SJSA1 (cell line): ENCODE measurements at places on chromosomes 3 and 15. TPM values are rescaled to one million over a fixed set of nuclear protein-coding genes. Genes with fewer than 3 reads are reported as not detected.

Gene EMC7
- 27.1 and 42.5 TPM in 2 replicates for total RNA-seq

Gene PLCH1
- total RNA-seq = 0.13 and 0.28 TPM in 2 replicates

Gene LEO1
- 47.7 and 51.6 TPM in 2 replicates for total RNA-seq

Gene NR2E3
- not detected in 2 replicates for total RNA-seq

Gene LRRC34
- not detected in 2 replicates for total RNA-seq

Gene TPRG1
- 0.11 and 0.50 TPM in 2 replicates for total RNA-seq

Gene GRAMD2A
- total RNA-seq = 0.16 TPM in 1 of 2 replicates, not detected in the other

Gene XCR1
- total RNA-seq = not detected in 2 replicates

Gene IMPG2
- 0.05 and 0.09 TPM in 2 replicates for total RNA-seq

Gene ZNF660
- 2.6 and 4.3 TPM in 2 replicates for total RNA-seq

Gene UACA
- 26.8 and 27.8 TPM in 2 replicates for total RNA-seq

Gene NAALADL2
- total RNA-seq = 4.7 and 9.1 TPM in 2 replicates

Gene SEMA7A
- total RNA-seq = 5.2 and 5.4 TPM in 2 replicates

Gene TIPIN
- total RNA-seq = 32.2 and 47.7 TPM in 2 replicates

Gene CDHR4
- total RNA-seq = not detected in 2 replicates

Gene CCDC191
- total RNA-seq = 0.39 and 7.4 TPM in 2 replicates

Gene PLA2G4E
- total RNA-seq = not detected in 2 replicates

GRCh38 chr15:50783411-50783810 is 17.9 kb upstream of the SPPL2A start:
- H3K4me3 ChIP-seq = no peak overlapping the region
- H3K4me1 ChIP-seq = peaks cover 4% of the 10 kb centered on the region; the same call in 1 of the 2 replicates
- no peaks in the 10 kb centered on the region for H3K36me3 ChIP-seq
- no peaks in the 10 kb centered on the region; the same call in 1 of the 2 replicates for H3K27me3 ChIP-seq

GRCh38 chr3:61094608-61095007 is 156.6 kb downstream of the FHIT start:
- no peak overlapping the region for H3K4me3 ChIP-seq
- no peaks in the 10 kb centered on the region for H3K4me1 ChIP-seq
- no peak overlapping the region for H3K27ac ChIP-seq
- DNase-seq = no peak
- H3K27me3 ChIP-seq = no peaks in the 10 kb centered on the region
- H3K36me3 ChIP-seq = no peaks in the 10 kb centered on the region

DNA sequence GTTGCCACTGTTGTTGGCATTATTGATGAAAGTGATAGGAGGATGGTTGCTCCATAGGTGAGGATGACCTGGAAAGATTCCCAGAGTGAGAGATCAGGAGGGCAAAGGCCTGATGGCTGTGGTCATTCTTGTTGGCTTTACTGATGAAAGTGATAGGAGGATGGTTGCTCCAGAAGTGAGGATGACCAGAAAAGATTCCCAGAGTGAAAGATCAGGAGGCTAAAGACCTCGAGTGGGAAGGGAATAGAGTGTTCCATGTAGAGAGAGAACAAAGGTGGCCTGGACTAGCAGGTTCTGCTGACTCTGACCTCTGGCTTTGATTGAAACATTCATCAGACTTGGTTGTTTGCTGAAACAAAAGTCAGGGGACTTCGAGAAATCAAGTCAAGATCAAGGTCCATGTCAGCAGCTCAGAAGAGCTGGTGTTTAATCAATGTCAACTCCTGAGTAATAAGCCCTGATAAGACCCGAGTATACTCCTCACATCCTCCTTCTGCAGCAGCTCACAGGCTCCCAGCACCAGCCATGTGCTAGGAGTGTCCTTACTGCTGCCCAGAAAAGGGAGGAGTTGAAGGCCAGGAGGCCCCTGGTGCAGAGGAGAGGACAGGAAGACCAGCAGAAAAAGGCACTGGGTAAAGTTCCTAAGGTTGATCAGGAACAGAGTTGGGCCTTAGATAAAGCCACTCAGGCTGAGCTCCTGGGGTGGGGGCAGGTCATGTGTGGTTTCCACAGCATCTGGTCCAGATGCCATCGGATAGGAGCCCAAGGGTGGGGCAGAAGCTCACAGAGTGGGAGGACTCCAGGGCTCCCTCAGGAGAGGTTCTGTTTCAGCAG is 19.9 kb downstream of the CYP8B1 start:
- no peak overlapping the region for H3K27ac ChIP-seq
- H3K4me1 ChIP-seq = no peaks in the 10 kb centered on the region
- no peak overlapping the region for H3K4me3 ChIP-seq
- H3K36me3 ChIP-seq = no peaks in the 10 kb centered on the region
- no peak for DNase-seq

- no peak overlapping the region for H3K4me3 ChIP-seq
- H3K36me3 ChIP-seq = no peaks in the 10 kb centered on the region
- no peak for DNase-seq
- no peaks in the 10 kb centered on the region for H3K4me1 ChIP-seq
- H3K27ac ChIP-seq = no peak overlapping the region
These were observed 32.5 kb downstream of the NAALADL2 start for GRCh38 chr3:174891524-174892203.

GRCh38 chr3:90102146-90102545 is 994.7 kb downstream of the EPHA3 start:
- H3K27me3 ChIP-seq = no peaks in the 10 kb centered on the region
- no peak overlapping the region for H3K27ac ChIP-seq
- no peaks in the 10 kb centered on the region for H3K36me3 ChIP-seq
- H3K4me3 ChIP-seq = no peak overlapping the region
- H3K4me1 ChIP-seq = no peaks in the 10 kb centered on the region

- no peak overlapping the region for H3K4me3 ChIP-seq
- H3K27me3 ChIP-seq = no peaks in the 10 kb centered on the region
- H3K4me1 ChIP-seq = no peaks in the 10 kb centered on the region
- no peak overlapping the region for H3K27ac ChIP-seq
These were observed 165.6 kb downstream of the NSMCE3 start for GRCh38 chr15:29103824-29104565.

GRCh38 chr15:34815836-34816235 is 20.5 kb upstream of the ACTC1 start:
- no peak overlapping the region for H3K27ac ChIP-seq
- H3K4me1 ChIP-seq = peaks cover 44% of the 10 kb centered on the region
- H3K27me3 ChIP-seq = no peaks in the 10 kb centered on the region

DNA sequence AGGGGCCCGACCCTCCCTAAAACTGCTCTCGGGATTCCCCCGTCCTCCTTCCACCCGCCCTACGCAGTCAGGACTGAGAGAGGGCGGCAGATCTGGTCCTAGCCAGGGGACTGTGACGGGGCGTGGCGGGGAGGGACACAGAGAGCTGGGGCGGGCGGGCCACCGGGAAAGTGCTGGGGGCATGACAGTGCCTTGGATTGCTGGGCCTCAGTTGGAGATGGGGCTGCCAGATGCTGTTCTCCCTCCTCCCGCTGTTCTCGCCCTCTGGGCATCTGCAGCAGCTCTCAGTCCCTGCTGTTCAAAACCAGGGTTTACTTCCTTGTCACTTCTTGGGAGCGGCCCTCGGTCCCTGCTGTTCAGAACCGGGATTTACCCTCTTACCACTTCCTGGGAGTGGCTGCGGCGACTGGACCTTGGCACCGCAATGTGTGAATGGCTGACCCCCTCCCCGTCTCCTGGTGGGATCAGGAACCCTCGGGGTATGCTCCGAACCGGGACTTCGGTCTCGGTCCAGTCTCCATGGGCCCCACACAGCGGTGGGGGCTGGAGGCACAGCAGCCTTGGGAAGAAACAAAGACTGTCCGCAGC is 1.8 kb upstream of the RPP25 start:
- peak overlapping the region; percentile 33 for H3K27ac ChIP-seq
- H3K36me3 ChIP-seq = no peaks in the 10 kb centered on the region; the same call in 1 of the 2 replicates
- peak overlapping the region; percentile 43 for H3K4me3 ChIP-seq
- H3K4me1 ChIP-seq = peaks cover 64% of the 10 kb centered on the region

- H3K4me1 ChIP-seq = no peaks in the 10 kb centered on the region
- peaks cover 17% of the 10 kb centered on the region for H3K36me3 ChIP-seq
- H3K27ac ChIP-seq = no peak overlapping the region
- H3K27me3 ChIP-seq = no peaks in the 10 kb centered on the region
- DNase-seq = no peak
These were observed 10.4 kb downstream of the RSRC1 start for GRCh38 chr3:158120330-158120729.

GRCh38 chr15:46671336-46671735 is 1036.5 kb downstream of the SQOR start:
- H3K36me3 ChIP-seq = no peaks in the 10 kb centered on the region
- DNase-seq = no peak
- no peak overlapping the region for H3K27ac ChIP-seq
- H3K27me3 ChIP-seq = no peaks in the 10 kb centered on the region
- H3K4me1 ChIP-seq = no peaks in the 10 kb centered on the region

GRCh38 chr15:88628018-88628654 is 7.0 kb downstream of the AEN start:
- no peaks in the 10 kb centered on the region for H3K27me3 ChIP-seq
- DNase-seq = no peak
- H3K27ac ChIP-seq = no peak overlapping the region
- H3K36me3 ChIP-seq = peaks cover 97% of the 10 kb centered on the region
- H3K4me1 ChIP-seq = peaks cover 7% of the 10 kb centered on the region

DNA sequence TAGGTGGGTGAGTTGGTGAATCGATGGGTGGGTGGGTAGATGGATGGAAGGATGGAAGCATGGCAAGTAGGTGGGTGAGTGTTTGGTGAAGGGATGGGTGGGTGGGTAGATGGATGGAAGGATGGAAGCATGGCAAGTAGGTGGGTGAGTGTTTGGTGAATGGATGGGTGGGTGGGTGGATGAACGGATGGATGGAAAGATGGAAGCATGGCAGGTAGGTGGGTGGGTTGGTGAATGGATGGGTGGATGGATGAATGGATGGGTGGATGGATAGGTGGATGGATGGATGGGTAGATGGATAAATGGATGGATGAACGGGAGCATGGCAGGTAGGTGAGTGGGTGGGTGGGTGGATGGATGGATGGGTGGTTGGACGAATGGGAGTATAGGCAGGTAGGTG is 65.1 kb downstream of the SLC6A1 start:
- H3K4me1 ChIP-seq = peaks cover 10% of the 10 kb centered on the region
- no peaks in the 10 kb centered on the region for H3K36me3 ChIP-seq

DNA sequence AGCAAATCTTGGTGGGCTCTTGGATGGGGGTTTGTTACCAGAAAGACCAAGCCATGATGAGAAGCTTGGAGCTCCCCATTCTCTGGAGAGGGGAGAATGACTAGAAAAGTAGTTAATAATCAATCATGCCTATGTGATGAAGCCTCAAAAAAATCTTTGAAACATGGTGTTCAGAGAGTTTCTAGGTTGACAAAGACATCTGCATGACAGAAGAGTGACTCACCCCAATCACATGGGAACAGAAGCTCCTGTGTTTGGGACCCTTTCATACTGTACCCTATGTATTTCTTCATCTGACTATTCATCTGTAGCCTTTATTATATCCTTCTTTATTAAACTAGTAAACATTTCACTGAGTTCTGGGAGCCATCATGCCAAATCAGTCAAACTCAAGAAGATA is 87.4 kb downstream of the BCHE start:
- no peak for DNase-seq
- H3K27ac ChIP-seq = no peak overlapping the region
- no peaks in the 10 kb centered on the region for H3K27me3 ChIP-seq
- no peak overlapping the region for H3K4me3 ChIP-seq
- H3K36me3 ChIP-seq = no peaks in the 10 kb centered on the region
- no peaks in the 10 kb centered on the region for H3K4me1 ChIP-seq

- no peak overlapping the region for H3K27ac ChIP-seq
- no peak for DNase-seq
- H3K4me3 ChIP-seq = peak overlapping the region; percentile 19
- H3K27me3 ChIP-seq = no peaks in the 10 kb centered on the region
These were observed 799 bp downstream of the ABI3BP start for GRCh38 chr3:100992231-100993012.

- peaks cover 65% of the 10 kb centered on the region for H3K27me3 ChIP-seq
- no peak overlapping the region for H3K4me3 ChIP-seq
- H3K36me3 ChIP-seq = no peaks in the 10 kb centered on the region
- H3K4me1 ChIP-seq = no peaks in the 10 kb centered on the region
These were observed 107.1 kb upstream of the LINGO1 start for GRCh38 chr15:77739591-77740378.

- H3K4me3 ChIP-seq = no peak overlapping the region
- H3K27ac ChIP-seq = no peak overlapping the region
- no peaks in the 10 kb centered on the region for H3K4me1 ChIP-seq
- no peak for DNase-seq
These were observed 119.6 kb downstream of the DMXL2 start for GRCh38 chr15:51503003-51503402.

DNA sequence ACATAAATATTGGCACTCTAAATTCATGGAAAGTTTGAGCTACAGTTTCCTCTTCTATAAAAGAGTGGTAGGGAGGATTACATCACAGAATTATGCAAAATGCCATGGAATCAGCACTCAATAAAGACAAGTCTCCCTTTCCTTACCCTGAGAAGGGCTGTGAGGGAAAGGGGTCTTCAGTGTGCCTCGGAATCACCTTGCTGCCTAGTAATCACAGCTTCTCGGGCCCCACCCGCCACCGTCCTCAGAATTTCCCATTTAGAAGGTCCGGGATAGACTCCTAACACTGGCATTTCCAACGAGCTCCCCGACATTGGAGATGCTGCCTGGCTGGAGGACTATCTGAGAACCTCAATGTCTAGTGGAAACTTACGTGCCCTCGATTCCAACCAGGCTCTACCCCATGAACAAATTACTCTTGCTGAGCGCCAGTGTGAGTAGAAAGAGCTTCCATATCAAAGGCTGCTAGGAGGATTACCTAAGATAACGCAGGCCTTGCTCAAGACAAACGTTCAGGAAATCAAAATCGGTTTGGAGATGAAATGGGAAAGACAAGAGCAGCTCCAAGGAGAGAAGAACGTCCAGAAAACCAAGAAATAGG is 92.1 kb upstream of the CHD2 start:
- H3K36me3 ChIP-seq = no peaks in the 10 kb centered on the region
- H3K4me1 ChIP-seq = peaks cover 41% of the 10 kb centered on the region
- H3K27me3 ChIP-seq = no peaks in the 10 kb centered on the region
- no peak overlapping the region for H3K4me3 ChIP-seq
- peak overlapping the region; percentile 93 for H3K27ac ChIP-seq

GRCh38 chr3:137746808-137747207 is 17.3 kb upstream of the SOX14 start:
- DNase-seq = no peak
- H3K4me3 ChIP-seq = no peak overlapping the region
- no peaks in the 10 kb centered on the region for H3K4me1 ChIP-seq
- no peaks in the 10 kb centered on the region for H3K27me3 ChIP-seq

GRCh38 chr3:58197588-58197987 is 13.2 kb downstream of the DNASE1L3 start:
- no peaks in the 10 kb centered on the region for H3K27me3 ChIP-seq
- H3K4me3 ChIP-seq = no peak overlapping the region
- H3K27ac ChIP-seq = no peak overlapping the region
- no peaks in the 10 kb centered on the region for H3K36me3 ChIP-seq

DNA sequence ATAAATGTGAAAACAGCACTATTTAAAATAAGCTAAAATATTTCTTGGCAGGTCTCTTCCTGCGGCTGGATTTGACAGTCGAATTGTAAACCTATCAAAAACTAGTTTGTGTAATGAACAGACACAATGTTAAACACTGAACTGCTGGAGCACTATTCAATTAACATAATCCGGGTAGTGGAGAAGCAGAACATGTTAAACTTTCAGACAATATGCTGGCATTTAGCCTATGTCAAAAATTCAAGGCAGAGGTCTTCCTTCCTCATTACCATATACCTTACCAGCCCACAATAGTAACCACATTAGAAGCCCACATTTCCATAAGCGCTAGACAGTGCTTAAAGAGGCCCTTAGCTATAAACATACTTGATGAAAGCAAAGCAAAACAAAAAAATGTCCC is 1042.9 kb downstream of the ROBO1 start:
- no peak overlapping the region for H3K4me3 ChIP-seq
- DNase-seq = no peak
- H3K27me3 ChIP-seq = no peaks in the 10 kb centered on the region
- H3K4me1 ChIP-seq = peaks cover 33% of the 10 kb centered on the region
- no peaks in the 10 kb centered on the region for H3K36me3 ChIP-seq
- no peak overlapping the region for H3K27ac ChIP-seq
